ENCODE measurements at places on chromosomes 1 and 21. TPM values are rescaled to one million over a fixed set of nuclear protein-coding genes. Genes with fewer than 3 reads are reported as not detected.

LGR6 gene
- 0.26 TPM for total RNA-seq

FCGR3A gene
- total RNA-seq, result not detected

DNA sequence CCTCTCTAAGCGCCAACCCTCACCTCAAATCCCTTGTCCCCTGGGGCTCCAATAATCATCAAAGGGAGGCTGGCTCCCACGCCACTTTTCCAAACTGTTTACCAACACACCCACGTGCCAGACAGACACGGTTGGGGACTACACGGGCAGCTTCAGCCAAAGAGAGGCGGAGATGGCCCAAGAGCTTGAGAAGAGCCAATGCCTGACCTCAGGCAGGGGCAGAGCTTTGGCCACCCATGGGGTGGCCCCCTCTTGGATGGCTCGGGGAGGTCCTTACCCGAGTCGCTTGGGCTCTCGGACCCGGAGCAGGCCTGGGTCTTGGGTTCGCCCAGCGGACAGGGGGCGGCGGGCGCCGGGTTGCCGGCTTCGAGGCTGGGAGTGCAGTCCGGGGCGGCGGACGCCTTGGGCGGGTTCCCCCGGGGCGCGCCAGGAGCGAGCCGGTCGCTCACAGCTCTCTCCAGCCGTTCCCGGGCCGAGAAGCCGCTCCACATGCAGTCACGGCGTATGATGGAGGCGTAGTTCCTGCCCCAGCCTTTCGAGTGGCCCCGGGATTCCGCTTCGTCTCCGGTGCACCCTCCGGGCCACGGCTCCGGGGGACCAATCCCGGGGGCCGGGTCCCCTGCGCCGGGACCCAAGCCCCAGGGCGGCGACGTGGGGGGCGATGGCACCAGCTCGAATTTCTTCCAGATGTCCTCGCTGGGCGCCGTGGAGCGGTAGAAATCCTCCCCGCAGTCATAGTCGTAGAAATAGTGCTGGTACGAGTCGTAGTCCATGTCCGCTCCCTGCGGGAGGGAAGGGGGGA, 854 bp downstream of the MYCL start:
- no peak overlapping the region for H3K27ac ChIP-seq
- H3K4me3 ChIP-seq, result peak overlapping the region; percentile 86
- DNase-seq, result peak; percentile 20

GRCh38 chr1:8329439-8329838, 11.5 kb downstream of the SLC45A1 start:
- H3K36me3 ChIP-seq, result no peaks in the 10 kb centered on the region
- H3K4me1 ChIP-seq, result no peaks in the 10 kb centered on the region
- DNase-seq, result no peak
- H3K27me3 ChIP-seq, result no peaks in the 10 kb centered on the region

- H3K27me3 ChIP-seq, result no peaks in the 10 kb centered on the region
- peak overlapping the region; percentile 25 for H3K4me3 ChIP-seq
- H3K36me3 ChIP-seq, result no peaks in the 10 kb centered on the region
Observed at GRCh38 chr1:232678185-232678886, 48.4 kb upstream of the SIPA1L2 start.

DNA sequence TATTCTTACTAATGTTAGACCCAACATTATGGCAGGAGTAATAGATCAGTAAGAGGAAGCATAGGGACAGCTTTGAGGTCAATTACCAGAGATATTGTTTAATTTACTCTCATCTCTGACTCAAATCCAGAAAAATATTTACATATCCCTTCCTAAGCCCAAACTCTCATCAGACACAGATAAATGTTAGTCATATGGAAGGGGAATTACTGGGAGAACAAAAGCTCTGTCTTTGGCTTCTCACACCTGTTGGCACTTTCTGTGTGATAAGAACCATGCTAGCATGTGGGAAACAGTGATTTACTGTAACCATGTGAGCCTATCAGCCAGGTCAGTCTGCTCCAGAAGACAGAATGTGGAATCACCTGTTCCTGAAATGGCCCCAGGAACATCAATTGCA, 72.4 kb downstream of the DUSP10 start:
- no peak for DNase-seq
- H3K4me3 ChIP-seq, result no peak overlapping the region
- H3K27ac ChIP-seq, result no peak overlapping the region
- no peaks in the 10 kb centered on the region for H3K36me3 ChIP-seq
- peaks cover 25% of the 10 kb centered on the region for H3K4me1 ChIP-seq

DNA sequence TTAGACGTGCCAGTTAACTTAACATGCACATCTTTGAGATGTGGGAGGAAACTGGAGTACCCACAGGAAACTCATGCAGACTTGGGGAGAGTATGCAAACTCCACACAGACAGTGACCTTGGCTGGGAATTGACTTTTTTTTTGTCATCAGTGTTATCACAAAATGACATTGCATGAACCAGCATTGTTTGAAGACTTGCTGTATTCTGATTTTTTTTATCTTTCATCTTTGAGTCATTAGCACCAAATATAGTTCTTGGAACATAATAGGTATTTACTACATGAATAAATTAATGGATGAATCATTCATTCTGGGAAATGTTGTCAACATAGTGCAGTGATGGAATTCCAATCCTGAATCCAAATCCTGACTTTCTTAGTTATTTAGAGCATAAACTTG, 77.0 kb downstream of the ATF6 start:
- no peak for DNase-seq
- no peak overlapping the region for H3K27ac ChIP-seq
- H3K4me3 ChIP-seq, result no peak overlapping the region
- H3K36me3 ChIP-seq, result peaks cover 8% of the 10 kb centered on the region
- H3K27me3 ChIP-seq, result no peaks in the 10 kb centered on the region

GRCh38 chr1:53133261-53134041, 9.0 kb downstream of the SLC1A7 start:
- no peak overlapping the region for H3K4me3 ChIP-seq
- H3K27ac ChIP-seq, result no peak overlapping the region
- DNase-seq, result no peak
- peaks cover 3% of the 10 kb centered on the region for H3K4me1 ChIP-seq
- no peaks in the 10 kb centered on the region for H3K36me3 ChIP-seq

- H3K27me3 ChIP-seq, result no peaks in the 10 kb centered on the region
- no peaks in the 10 kb centered on the region for H3K36me3 ChIP-seq
- peak; percentile 85 for DNase-seq
- H3K27ac ChIP-seq, result no peak overlapping the region
Observed at GRCh38 chr1:161192476-161193465, 6.1 kb downstream of the ADAMTS4 start.

- H3K27me3 ChIP-seq, result no peaks in the 10 kb centered on the region
- no peak overlapping the region for H3K27ac ChIP-seq
- no peak overlapping the region for H3K4me3 ChIP-seq
- H3K4me1 ChIP-seq, result peaks cover 3% of the 10 kb centered on the region
- DNase-seq, result no peak
- H3K36me3 ChIP-seq, result no peaks in the 10 kb centered on the region
Observed at GRCh38 chr1:41689139-41689538, 204.7 kb upstream of the EDN2 start.
